ENCODE measurements at places on chromosomes 7 and 10.
A peak's percentile ranks its signal among the peaks of the same experiment; 100 is the strongest.

GRCh38 chr10:34295142-34295548 lies 520.0 kb downstream of the PARD3 start:
- H3K4me3 ChIP-seq = no peak overlapping the region
- no peak for DNase-seq
- H3K4me1 ChIP-seq = peaks cover 3% of the 10 kb centered on the region
- no peaks in the 10 kb centered on the region for H3K36me3 ChIP-seq
- no peaks in the 10 kb centered on the region for H3K27me3 ChIP-seq

- H3K27ac ChIP-seq = no peak overlapping the region
- no peak overlapping the region for H3K4me3 ChIP-seq
- no peaks in the 10 kb centered on the region for H3K36me3 ChIP-seq
- no peaks in the 10 kb centered on the region for H3K4me1 ChIP-seq
- no peak for DNase-seq
- no peaks in the 10 kb centered on the region for H3K27me3 ChIP-seq
Measured at GRCh38 chr7:25559581-25560367, 331.5 kb upstream of the NPVF start.

GRCh38 chr10:86365346-86366032 lies 1.1 kb downstream of the GRID1 start:
- H3K4me1 ChIP-seq = peaks cover 16% of the 10 kb centered on the region
- H3K36me3 ChIP-seq = no peaks in the 10 kb centered on the region
- H3K27ac ChIP-seq = no peak overlapping the region
- H3K27me3 ChIP-seq = peaks cover 11% of the 10 kb centered on the region
- H3K4me3 ChIP-seq = peak overlapping the region; percentile 82

- H3K36me3 ChIP-seq = no peaks in the 10 kb centered on the region
- H3K4me1 ChIP-seq = peaks cover 9% of the 10 kb centered on the region
- peak; percentile 55 for DNase-seq
- H3K27me3 ChIP-seq = no peaks in the 10 kb centered on the region
Measured at GRCh38 chr10:21724687-21725367, 190.8 kb downstream of the MLLT10 start.

GRCh38 chr7:50690541-50691011 lies 92.1 kb downstream of the GRB10 start:
- no peaks in the 10 kb centered on the region for H3K4me1 ChIP-seq
- H3K27me3 ChIP-seq = no peaks in the 10 kb centered on the region
- no peak overlapping the region for H3K4me3 ChIP-seq
- no peak overlapping the region for H3K27ac ChIP-seq
- no peaks in the 10 kb centered on the region for H3K36me3 ChIP-seq

DNA sequence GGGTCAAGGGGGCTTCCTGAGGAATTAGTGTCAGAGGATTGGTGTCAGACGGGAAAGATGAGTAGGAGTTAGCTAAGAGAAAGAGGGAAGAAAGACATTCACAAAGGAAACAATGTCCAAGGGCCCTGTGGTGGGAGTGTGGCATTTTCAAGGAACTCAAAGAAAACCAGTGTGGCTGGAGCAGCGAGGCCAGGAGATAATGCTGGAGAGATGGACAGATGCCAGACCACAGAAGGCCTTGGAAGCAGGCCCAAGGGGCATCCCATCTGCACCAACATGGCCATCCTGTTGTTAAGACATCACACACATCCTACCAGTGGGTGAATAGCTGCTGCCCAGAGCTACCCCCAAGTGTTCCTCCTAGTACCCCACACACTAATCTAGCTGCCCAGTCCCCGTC lies 36.1 kb upstream of the CUL1 start:
- peaks cover 5% of the 10 kb centered on the region for H3K4me1 ChIP-seq
- no peaks in the 10 kb centered on the region for H3K36me3 ChIP-seq
- no peaks in the 10 kb centered on the region for H3K27me3 ChIP-seq
- no peak overlapping the region for H3K4me3 ChIP-seq
- no peak for DNase-seq

- H3K4me1 ChIP-seq = no peaks in the 10 kb centered on the region
- no peak for DNase-seq
- H3K36me3 ChIP-seq = peaks cover 3% of the 10 kb centered on the region
- H3K27me3 ChIP-seq = no peaks in the 10 kb centered on the region
Measured at GRCh38 chr10:96208271-96208670, 63.1 kb downstream of the BLNK start.

GRCh38 chr7:142100634-142101033 lies 10.9 kb upstream of the MGAM2 start:
- H3K36me3 ChIP-seq = no peaks in the 10 kb centered on the region
- H3K27me3 ChIP-seq = no peaks in the 10 kb centered on the region
- no peak for DNase-seq
- no peak overlapping the region for H3K27ac ChIP-seq

DNA sequence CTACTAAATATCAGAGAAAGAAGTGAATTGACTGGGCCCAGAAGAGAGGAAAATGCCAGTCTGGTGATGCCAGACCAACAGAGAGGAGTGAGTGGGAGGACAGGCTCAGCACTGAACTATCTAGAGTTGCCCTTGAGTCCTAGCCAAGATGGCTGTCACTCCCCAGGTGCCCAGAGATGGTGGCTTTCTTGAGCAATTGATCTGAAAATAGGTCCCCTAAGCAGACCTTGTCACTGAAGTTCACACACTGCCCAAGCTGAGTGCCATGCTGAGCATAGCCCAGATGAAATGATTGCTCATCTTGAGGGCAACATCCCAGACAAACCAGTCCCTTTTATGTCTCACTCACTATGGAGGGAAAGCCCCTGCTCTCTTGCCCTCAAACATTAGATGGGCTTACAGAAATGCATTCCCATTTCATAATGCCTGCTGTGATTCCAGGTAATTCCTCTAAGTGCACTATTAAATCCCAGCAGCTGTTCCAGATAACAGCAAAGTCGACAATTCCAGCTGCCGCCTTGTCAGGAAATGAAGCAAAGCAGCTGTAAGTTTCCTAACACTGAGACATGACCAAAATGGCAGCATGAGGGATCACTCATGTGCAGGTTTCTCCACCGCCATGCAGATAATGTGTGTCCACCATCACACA lies 329.4 kb downstream of the KCNMA1 start:
- H3K4me3 ChIP-seq = no peak overlapping the region
- H3K4me1 ChIP-seq = peaks cover 8% of the 10 kb centered on the region
- H3K27ac ChIP-seq = no peak overlapping the region
- no peaks in the 10 kb centered on the region for H3K27me3 ChIP-seq
- no peak for DNase-seq

DNA sequence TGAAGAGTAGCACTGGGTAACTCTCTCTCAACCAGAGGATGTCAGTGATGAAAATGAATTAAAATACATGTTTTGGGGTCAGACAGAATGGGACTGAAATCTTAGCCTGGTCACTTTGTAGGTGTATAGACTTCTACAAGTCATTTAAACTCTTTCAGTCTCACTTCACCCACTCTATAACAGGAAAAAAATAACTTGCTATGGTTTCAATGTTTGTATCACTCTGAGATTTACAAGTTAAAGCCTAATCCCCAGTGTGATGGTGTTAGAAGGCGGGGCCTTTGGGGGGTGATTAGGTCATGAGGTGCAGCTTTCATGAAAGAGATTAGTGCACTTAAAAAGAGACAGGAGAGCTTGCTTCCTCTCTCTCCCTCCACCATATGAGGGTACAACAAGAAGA lies 134.8 kb downstream of the INHBA start:
- no peak for DNase-seq
- peak overlapping the region; percentile 24 for H3K27ac ChIP-seq
- H3K4me3 ChIP-seq = no peak overlapping the region

DNA sequence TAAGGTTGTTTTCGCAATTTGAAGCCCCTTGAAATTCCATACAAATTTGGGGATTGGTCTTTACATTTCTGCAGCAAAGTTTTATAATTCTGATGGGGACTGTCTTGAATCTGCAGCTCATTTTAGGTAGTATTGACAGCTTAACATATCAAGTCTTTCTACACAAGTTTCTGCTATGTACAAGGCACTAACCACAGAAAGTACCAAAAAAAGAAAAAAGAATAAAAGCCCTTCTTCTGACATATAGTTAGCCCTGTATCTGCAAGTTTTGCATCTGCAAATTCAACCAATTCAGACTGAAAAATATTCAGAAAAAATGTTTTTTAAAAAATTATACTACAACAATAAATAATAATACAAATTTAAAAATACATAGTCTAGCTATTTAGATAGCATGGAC lies 15.3 kb downstream of the POT1 start:
- peaks cover 19% of the 10 kb centered on the region for H3K36me3 ChIP-seq
- H3K4me3 ChIP-seq = no peak overlapping the region
- no peak for DNase-seq
- H3K27me3 ChIP-seq = no peaks in the 10 kb centered on the region
- no peaks in the 10 kb centered on the region for H3K4me1 ChIP-seq

DNA sequence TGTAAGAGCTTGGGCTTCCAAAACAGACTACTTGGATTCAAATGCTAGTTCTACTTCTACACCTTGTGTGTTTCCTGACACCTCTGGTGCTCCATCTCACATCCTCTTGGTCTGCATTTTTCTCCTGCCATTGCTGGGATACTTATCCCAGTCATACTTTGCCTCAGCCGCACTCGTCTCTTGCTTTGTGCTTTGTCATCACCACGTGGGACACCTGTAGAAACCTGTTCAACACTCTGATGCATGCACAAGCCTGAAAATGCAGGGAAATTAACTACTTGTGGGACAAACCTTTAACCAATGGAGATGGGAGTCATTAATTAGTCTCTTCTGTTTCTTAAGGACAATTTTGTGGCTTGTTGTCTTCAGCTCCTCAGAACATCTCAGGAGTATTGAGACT lies 94.2 kb upstream of the PHYHIPL start:
- H3K27ac ChIP-seq = peak overlapping the region; percentile 86
- no peaks in the 10 kb centered on the region for H3K27me3 ChIP-seq
- no peak for DNase-seq
- H3K36me3 ChIP-seq = no peaks in the 10 kb centered on the region

DNA sequence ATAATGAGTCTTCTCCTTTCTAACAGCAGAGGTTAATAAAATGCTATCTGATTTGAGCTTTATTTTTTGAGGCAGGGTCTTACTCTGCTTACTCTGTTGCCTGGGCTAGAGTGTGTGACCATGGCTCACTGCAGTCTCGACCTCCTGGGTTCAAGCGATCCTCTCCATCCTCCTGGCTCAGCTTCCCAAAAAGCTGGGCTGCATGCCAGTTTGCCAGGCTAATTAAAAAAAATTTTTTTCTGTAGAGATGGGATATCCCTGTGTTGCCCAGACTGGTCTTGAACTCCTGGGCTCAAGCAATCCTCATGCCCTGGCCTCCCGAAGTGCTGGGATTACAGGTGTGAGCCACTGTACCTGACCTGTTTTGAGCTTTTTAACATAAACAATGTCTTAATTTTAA lies 56.7 kb downstream of the SCD start:
- no peak overlapping the region for H3K27ac ChIP-seq
- H3K4me1 ChIP-seq = no peaks in the 10 kb centered on the region
- H3K36me3 ChIP-seq = no peaks in the 10 kb centered on the region
- no peak for DNase-seq
- H3K4me3 ChIP-seq = no peak overlapping the region

DNA sequence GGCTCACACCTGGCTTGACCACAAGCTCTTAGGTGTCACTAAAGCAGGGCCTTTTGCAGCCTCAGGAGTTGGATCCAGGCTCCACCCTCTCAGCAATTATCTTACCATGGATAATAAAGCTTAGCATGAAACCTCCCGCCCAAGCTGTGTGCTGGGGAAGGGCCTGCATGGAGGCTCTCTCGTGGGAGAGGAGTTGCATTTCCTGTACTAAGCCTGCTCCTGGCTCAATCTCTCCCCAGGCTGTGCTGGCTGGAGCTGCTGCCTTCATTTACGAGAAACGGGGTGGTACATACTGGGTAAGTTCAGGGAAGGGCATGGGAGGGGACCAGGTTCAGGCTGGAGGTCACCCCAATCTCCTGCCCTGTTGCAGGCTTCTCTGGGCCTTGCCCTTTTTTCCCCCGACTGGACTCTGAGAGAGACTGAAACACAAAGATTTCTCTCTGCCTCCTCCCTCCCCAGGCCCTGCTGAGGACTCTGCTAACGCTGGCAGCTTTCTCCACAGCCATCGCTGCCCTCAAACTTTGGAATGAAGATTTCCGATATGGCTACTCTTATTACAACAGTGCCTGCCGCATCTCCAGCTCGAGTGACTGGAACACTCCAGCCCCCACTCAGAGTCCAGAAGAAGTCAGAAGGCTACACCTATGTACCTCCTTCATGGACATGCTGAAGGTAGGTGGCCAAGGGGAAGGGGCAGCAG lies 2.7 kb downstream of the TMEM176A start:
- H3K4me3 ChIP-seq = no peak overlapping the region
- H3K27me3 ChIP-seq = peaks cover 10% of the 10 kb centered on the region
- no peaks in the 10 kb centered on the region for H3K4me1 ChIP-seq
- H3K27ac ChIP-seq = no peak overlapping the region
- no peak for DNase-seq

DNA sequence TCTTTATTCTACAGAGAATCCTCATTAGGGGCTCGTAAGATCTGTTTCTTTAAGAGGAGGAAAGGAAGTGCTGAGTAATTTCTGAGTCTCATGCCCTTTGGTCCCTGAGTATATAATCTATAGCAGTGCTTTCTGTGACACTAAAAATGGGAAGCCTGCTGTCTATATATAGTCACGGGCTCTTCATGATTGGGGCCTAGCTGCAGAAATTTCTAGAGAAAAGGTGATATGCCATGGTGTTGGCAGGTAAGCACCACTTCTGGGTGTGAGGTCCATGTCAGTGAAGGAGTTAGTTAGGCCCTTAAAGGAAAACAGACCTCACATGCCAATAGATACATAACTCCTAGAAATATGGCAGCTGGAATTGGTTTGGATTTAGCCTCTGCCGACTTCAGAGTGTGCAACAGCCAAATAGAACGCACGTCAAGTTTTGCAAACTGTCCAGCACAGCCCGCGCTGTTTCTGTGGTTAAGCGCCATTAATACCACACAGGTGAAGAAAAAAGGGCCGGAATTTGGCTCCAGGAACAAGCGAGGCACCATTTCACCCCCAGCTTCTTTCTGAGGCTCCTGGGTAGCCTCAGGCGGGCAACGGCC lies 123.2 kb downstream of the TACC2 start:
- peak overlapping the region; percentile 97 for H3K27ac ChIP-seq
- H3K4me3 ChIP-seq = peak overlapping the region; percentile 81
- no peaks in the 10 kb centered on the region for H3K4me1 ChIP-seq

DNA sequence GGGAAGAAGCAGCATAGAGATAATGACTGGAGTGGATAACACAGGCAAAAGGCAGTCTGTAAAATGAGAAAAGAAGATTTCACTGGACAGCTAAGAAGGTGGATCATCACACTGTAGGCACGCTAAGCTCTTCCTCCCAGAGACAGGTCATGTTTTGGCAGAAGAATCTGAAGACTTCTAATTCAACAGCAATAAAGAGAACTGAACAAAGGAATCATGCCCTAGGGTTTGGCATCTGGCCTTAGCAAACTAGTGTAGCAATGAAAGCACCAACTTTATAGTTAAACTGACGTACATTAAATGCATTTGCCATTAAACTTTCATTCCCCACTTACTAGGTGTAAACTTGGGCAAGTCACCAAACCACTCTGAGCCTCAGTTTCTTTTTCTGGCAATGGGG lies 84.4 kb upstream of the SEM1 start:
- no peaks in the 10 kb centered on the region for H3K4me1 ChIP-seq
- H3K4me3 ChIP-seq = no peak overlapping the region
- no peak overlapping the region for H3K27ac ChIP-seq
- DNase-seq = no peak
- H3K36me3 ChIP-seq = no peaks in the 10 kb centered on the region

Measured in ascending aorta (tissue), 2 donors.